ENCODE measurements at places on chromosomes 7 and 10.

DNA sequence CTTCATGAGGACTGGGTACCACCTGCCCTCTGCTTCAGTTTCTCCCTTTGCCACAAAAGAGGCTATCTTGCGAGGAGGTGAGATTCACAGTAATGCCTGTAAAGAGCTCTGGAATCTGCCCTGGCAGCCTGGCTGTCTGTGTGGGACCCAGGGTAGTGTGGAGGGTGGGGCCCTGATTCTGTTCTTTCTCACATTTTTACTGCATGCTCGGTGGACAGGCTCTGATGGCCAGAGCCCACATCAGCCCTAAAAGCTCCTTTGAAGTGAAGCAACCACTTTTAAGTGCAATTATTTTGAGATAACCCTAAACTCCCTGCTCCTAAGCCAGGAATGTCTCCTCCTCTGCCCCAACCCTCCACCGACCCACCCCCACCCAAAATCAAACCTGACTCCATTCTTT is 92.1 kb upstream of the PODXL start:
- DNase-seq: no peak

GRCh38 chr7:23295401-23295697 is 3.8 kb upstream of the MALSU1 start:
- DNase-seq: no peak

GRCh38 chr10:44704616-44705015 is 206.5 kb upstream of the TMEM72 start:
- no peak for DNase-seq

DNA sequence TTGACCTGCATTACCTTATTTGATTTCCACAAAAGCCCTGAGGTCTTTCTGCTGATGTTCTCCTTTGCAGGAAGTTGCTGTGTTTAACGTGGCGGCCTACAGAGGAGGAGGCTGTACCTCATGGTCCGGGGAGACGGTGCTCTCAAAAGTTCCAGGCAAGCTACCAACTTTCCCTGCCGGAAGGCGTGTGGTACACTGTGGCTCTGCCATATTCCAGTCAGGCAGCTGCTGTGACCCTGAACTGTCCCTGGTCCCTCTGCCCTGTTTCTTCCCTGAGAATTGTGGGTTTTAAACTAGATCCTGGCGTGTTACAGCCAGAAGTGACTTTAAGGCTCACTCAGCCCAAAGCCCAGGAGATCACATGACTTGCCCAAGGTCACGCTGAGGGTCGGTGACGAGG is 139.2 kb downstream of the TEX36 start:
- no peak for DNase-seq

- no peak for DNase-seq
Measured at GRCh38 chr7:1552200-1552599, 3.8 kb downstream of the TMEM184A start.

GRCh38 chr7:66182920-66183319 is 22.2 kb upstream of the TPST1 start:
- DNase-seq: no peak

GRCh38 chr10:44619521-44619920 is 234.6 kb upstream of the CXCL12 start:
- no peak for DNase-seq

- DNase-seq: no peak
Measured at GRCh38 chr7:121123032-121123431, 134.5 kb downstream of the CPED1 start.

GRCh38 chr7:117402109-117402508 is 25.2 kb downstream of the ASZ1 start:
- DNase-seq: no peak

- DNase-seq: no peak
Measured at GRCh38 chr10:6207658-6208057, 4.9 kb downstream of the PFKFB3 start.

- DNase-seq: no peak
Measured at GRCh38 chr7:108094933-108095710, 35.0 kb downstream of the LAMB4 start.

DNA sequence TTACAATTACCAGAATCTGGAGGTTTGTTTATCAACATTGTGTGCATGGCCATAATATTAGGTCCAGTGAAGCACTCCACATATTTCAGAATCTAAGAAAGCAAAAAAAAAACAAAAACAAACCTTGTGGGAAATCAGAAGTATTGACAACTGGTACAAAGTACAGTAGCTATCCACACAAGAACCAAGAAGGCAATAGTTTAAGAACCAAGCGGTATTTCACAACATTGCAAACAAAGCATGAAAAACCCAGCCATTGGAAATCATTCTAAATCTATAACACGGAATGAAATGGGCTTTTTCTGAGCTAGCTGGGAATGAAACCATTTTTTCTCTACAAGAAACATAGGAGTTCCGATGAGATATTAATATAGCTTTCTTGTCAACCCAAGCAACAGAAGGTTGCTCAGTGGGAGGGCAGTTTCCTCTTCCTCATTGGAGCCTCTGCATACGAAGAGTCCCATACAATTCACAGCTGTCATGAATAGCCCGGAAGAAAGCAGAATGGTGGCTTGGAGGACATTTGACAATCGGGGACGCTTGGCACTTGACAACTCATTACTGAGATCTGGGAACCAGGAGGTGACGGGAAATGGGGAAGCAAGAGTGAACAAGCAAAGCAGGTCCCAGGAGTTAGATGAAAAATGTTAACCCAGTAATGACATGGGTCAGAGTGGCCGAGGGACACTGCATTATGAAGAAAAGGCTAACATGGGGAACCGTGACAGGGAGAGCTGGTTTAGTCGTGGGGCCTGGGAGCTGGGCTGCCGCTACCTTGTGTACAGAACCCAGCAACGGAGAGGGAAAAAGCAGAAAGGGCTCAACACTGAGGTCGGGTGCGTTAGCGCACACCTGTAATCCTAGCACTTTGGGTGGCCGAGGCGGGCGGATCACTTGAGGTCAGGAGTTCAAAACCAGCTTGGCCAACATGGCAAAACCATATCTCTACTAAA is 7.8 kb downstream of the PHYH start:
- no peak for DNase-seq

GRCh38 chr10:52599551-52600200 is 172.9 kb downstream of the MBL2 start:
- DNase-seq: no peak

GRCh38 chr10:72277996-72278667 is 4.4 kb downstream of the DDIT4 start:
- no peak for DNase-seq

DNA sequence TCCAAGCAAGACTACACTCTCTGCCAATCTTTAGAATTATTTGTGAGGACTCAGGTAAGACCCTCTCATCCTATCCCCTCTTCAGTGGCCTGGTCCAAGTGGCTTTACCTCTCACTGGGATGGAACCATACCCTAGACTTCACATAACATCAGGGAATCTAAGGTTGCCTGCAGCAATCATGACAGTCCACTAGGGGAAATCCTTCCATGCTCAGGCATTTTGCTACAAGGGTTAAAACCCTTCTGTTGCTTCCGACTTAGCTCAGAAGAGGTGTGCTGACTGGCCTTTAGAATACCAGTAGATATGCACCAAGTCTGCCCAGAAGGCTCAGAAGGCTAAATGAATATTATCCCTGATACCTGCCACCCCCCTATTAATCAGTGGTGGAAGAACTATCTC is 24.9 kb upstream of the NPS start:
- no peak for DNase-seq

GRCh38 chr7:48244864-48245271 is 73.6 kb downstream of the ABCA13 start:
- DNase-seq: no peak

GRCh38 chr7:3310884-3311283 is 9.8 kb downstream of the SDK1 start:
- DNase-seq: no peak

- DNase-seq: no peak
Measured at GRCh38 chr10:44908066-44908749, 2.9 kb upstream of the TMEM72 start.

- no peak for DNase-seq
Measured at GRCh38 chr7:71497256-71497946, 365.5 kb downstream of the GALNT17 start.

DNA sequence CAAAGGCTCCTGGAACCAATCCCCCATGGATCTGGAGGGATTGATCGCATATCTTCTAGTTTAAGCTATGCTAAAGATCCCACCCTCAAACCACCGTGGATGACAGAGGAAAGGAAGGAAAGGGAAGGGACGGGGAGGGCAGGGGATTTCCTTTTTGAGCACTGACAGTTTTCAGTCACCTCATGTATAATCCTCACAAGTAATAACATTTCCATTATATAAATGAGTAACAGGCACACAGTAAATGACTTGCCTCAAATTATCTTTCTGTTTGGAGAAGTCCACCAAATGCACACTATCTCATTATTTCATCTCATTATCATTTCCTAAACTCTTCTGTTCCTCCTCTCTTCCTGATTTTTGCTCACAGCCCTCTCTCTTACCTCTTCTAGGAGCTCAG is 127.1 kb upstream of the AOAH start:
- DNase-seq: no peak

- no peak for DNase-seq
Measured at GRCh38 chr7:39248041-39248691, 270.5 kb downstream of the POU6F2 start.

DNA sequence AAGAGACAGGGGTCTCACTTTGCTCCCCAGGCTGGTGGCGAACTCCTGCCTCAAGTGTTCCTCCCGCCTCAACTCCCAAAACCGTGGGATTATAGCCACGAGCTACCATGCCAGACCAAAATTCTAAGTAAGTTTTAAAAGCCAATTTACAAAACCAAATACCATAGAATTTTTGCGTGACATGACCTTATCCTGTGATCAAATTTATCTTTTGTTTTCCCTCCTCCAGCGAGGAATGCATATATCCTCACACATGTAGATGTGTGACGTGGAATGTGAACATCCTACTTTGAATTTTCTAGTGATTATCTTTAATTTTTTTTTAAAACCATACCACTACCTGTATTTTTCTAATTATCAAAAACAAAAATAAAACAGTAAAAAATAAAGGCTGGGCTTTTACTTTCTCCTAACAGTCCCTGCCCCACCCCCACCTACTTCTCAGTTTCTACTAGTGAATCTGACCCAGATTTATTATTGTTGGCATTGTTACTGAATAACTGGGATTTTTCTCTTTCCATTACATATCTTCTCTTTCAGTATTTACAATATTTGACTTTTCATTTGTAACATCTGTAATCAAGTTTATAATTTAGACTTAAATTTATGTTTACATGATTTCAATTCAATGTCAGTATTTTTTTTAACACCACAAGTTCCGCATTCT is 26.0 kb downstream of the CYTH3 start:
- no peak for DNase-seq

- no peak for DNase-seq
Measured at GRCh38 chr10:113084031-113084430, 134.0 kb downstream of the TCF7L2 start.

DNA sequence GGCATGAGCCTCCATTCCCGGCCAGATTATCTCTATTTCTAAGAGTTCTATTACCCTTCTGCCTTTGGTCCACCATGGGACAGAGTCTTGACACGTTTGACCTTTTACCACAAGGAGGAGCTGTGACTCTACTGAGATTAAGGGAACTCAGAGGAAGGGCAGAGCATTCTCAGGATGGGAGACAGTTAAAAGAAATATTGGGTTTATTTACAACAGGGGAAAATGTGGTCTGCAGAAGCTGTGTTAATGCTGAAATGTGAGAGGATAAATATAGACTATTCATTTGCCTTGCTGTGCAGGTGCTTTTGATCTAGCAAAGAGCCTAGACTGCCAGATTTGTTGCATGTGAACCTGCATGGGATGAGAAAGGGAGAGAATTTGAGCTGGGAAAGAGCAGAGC is 45.8 kb upstream of the PRSS58 start:
- no peak for DNase-seq

DNA sequence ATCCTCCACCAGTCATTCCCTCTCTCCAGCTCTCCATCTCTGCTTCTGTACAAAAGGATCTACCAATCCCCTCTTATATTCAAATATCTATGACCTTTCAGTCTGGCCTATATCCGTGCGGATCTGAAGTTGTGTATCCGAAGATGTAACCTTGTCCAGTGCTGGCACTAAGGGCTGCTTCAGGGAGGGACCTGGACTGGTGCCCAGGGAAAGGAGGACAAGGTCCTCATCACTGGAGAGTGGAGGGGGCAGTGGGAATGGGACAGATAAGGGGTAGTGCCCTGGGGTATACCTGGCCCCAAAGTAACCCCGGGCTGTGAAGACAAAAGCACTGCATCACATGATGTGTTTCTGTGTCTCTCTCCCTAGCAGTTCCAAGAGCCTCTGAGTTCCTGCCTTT is 1.8 kb downstream of the TMEM225B start:
- no peak for DNase-seq

DNA sequence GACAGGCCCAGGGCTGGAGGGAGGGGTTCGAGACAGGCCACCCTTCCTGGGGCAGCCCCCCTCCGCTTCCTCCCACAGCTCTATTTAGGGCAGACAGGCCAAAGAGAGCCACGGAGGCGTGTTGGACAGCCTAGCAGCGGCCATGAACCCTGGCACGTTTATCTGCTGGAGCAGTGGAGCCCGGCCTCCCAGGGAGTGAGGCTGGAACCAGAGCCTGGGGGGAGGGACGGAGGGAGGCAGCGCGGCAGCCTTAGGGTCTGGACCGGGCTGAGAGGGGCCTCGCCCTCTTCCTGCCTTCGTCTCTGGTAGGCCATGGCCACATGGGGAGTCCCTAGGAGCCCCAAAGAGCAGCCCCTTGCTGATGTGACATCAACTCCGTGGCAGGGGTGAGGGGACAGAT is 17.1 kb downstream of the UNCX start:
- no peak for DNase-seq

- DNase-seq: no peak
Measured at GRCh38 chr7:25636168-25636567, 407.9 kb upstream of the NPVF start.

GRCh38 chr10:45463244-45464116 is 89.5 kb downstream of the ALOX5 start:
- no peak for DNase-seq

GRCh38 chr7:65809259-65809981 is 63.5 kb upstream of the VKORC1L1 start:
- DNase-seq: no peak

- no peak for DNase-seq
Measured at GRCh38 chr10:18401416-18402195, 249.8 kb downstream of the NSUN6 start.

DNA sequence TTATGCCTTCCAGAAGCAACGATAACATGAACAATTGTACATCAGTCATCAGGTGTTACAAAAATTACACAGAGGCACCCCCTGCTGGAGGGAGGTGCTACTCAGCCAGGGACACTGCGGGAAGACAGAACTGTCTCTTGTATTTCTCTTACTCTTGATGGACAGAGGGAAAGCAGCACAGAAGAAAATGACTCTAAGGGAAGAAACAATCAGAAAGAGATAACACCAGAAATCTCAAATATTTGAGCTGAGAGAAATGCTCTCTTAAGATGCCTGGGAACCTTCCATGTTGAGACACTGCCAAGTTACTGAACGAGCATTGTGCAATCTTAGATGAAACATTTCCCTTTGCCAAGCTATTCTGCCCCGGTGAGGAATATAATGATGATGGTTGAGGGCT is 227.6 kb upstream of the NPSR1 start:
- no peak for DNase-seq

- no peak for DNase-seq
Measured at GRCh38 chr10:34722404-34722803, 92.7 kb downstream of the PARD3 start.
